ENCODE measurements at places on chromosomes 7 and 10.

DNA sequence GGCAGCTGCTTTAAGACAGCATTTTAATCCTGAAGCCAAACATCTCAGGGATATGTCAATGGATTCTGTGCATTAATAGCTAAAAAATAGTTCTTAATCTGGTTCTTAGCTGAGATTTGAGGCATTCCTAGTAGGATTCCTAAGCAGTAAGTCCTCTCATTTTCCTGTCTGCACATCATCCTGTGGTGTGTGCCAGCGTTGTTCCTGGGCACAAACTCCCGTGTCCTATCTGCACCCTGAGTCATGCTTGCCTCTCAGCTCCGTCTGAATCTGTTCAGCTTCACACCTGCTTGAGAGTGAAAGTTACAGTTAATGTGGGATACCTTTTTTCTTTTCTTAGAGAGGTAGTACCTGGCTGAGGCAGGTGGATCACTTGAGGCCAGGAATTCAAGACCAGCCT lies 19.5 kb downstream of the BAG3 start:
- DNase-seq = no peak

- DNase-seq = no peak
Measured at GRCh38 chr10:130486906-130487305, 350.7 kb downstream of the GLRX3 start.

GRCh38 chr10:77768039-77768438 lies 130.4 kb upstream of the KCNMA1 start:
- no peak for DNase-seq

GRCh38 chr7:19491371-19491770 lies 217.5 kb downstream of the POLR1F start:
- DNase-seq = no peak

- DNase-seq = no peak
Measured at GRCh38 chr10:44822966-44823365, 88.2 kb upstream of the TMEM72 start.

DNA sequence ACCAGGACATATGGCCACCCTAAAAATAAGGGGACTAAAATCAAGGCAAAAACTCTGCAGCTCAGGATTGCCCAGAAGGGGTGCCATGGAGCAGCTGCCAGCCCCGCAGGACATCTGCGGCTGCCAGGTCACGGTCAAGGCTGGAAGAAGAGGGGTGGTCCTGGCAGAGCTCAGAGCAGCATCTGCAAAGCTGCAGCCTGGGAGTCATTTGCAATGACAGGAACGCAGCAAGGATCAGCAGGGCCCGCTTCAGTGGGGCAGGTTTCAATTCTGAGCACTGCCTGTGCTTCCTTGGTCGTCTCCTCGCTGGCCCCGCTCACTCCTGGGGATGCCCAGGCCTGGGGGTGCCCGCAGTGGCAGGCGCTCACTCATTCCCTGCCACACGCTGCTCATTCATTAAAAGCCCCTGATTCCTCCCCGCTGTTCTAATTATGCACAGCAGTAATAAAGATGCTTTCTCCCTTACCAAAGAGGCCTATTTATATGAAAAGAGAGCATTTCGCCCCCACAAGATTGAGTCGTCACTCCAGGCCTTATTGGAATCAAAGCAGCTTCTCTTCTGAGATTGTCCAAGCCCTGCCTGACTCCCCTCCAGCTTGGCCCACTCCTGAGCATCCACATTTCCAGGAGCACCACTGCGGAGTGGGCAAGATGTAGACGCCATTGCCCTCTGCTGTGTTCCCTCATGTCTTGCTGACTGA lies 4.6 kb downstream of the HSPA12A start:
- DNase-seq = no peak

- DNase-seq = no peak
Measured at GRCh38 chr10:31761156-31761555, 167.5 kb downstream of the ARHGAP12 start.

- DNase-seq = no peak
Measured at GRCh38 chr10:86658751-86659150, 4.4 kb downstream of the OPN4 start.

DNA sequence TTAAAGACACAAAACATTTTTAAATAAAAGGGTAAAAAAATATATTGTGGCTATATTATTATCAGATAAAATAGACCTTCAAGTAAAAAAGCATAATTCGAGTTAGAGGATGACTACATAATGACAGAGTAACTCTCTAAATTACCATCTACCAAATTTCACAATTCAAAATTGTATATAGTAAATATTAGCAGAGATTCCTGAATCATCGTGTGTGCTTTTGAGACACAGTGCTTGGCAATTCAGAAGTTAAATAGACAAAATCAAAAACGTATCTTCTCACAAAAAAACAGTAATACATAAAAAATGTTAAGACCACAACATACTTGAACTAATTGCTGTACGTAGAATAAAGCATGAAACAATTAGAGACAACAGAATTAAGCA lies 110.4 kb downstream of the AHR start:
- no peak for DNase-seq

- DNase-seq = no peak
Measured at GRCh38 chr10:119342335-119342734, 135.0 kb downstream of the GRK5 start.

- DNase-seq = no peak
Measured at GRCh38 chr7:34357068-34357467, 300.9 kb upstream of the NPSR1 start.

DNA sequence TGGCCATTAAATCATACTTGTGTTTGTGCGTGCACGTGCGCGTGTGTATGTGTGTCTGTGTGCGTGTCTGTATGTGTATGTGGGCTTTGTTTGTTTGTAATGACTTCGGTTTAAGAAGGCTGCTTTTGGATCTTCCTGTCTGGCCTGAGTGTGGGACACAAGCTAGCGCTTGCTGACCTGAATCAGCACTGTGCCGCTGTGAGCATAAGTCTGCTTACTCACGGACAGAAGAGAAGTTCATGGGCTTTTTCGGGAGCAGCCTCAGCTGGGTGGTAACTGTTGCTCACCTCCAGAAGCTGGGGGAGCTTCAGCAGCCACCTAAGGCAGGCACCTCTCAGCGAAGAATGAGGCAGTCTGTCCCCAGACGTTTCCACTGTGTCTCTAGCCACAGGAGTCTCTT lies 56.1 kb upstream of the TRUB1 start:
- no peak for DNase-seq

DNA sequence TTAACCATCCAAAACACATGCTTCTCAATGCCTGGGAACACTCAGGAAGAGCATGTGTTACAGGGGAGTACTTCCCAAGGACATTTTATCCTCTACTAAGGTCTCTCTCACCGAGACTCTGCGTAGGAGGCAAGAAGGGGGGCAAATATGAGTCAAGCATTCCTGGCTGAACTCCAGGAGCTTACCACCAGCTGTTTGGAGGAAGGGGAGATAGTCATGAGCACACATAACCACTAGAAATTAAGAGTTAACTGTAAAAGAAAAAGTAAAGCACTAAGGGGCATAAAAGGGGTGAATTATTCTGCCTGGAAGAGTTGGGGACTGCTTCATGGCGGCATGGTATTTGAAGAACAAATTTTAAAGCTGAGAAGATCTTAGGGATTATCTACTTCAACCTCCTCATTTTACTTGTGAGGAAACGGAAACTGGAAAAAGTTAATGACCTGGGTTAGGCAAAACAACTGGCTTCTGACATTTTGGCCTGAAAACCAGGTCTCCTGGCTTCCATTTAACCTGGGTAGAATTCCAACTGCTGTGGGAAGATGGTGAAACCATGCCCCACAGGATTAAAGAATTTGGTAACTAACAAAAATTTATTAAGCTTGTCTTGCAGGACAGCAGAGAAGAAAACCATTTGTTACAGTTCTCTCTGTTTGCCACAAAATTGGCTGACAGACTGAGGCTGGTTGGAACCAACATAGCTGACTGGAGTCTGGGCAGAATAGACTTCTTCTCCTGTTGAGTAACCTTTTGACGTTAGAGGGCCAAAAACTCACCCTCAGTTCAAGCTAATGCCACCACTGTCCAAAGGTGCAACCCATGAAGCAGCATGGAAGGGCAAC lies 85.5 kb downstream of the SLC25A13 start:
- DNase-seq = peak; percentile 15

GRCh38 chr7:71220210-71220695 lies 88.3 kb downstream of the GALNT17 start:
- no peak for DNase-seq

DNA sequence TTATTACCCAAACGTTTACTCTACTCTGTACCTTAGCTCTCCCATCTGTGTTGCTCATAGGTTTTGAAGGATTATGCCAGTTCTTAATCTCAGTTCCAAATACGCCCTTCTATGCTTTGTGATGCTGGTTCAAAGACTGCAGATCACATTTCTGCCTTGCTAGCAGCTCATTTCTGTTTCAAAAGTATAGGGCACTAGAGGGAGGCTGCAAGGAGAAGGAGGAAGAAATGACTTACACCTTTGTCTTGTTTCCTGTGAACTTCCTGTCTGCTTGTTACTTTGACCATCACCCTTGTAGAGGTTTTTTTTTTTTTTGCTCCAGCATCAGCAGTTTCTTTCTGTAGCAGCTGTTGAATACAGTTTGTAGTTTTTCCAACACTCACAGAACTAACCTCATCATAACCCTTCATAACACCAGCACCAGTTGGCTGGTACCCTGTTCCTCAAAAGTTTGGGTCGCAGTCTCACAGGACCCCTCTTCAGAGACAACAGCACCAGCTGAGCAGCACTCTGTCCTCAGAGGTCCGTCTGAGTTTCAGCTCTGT lies 16.5 kb downstream of the SLK start:
- DNase-seq = no peak

DNA sequence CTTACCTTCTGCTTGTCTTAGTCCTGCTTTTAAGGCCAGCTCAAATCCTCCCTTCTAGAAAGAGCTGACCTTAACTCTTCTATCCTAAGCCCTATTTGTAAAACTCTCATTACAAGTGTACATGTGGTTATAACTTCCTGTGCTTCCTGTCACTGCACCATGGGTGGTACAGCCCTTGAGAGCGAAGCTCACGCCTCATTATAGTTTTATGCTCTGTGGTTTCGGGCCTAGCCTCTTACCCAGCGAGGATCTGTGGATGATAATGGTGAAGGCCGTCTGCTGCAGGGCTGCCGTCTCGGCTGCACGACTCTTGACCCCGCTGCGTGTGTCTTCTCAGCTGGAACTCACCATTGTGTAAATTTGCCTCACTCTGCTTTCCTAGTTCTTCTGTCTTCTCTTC lies 74.6 kb downstream of the CUL1 start:
- no peak for DNase-seq

DNA sequence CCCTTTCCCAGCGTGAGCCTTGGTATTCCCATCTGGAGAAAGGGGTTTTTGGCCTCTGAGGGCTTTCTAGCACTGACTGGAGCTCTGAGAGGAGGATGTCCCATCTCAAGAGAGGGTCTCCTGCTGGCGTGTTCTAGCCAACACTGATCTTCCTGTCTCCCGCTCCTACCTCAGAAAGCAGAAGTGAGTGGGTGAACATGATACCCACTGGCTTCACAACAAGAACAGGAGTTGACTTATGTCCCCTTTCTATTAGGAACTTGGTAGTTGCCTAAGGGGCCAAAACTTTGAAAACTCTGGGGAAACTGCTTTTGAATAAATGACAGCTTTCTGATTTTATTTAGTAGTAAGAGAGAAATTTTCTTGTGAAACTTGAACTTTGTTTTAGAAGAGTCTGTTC lies 113.1 kb upstream of the ADCY1 start:
- no peak for DNase-seq

DNA sequence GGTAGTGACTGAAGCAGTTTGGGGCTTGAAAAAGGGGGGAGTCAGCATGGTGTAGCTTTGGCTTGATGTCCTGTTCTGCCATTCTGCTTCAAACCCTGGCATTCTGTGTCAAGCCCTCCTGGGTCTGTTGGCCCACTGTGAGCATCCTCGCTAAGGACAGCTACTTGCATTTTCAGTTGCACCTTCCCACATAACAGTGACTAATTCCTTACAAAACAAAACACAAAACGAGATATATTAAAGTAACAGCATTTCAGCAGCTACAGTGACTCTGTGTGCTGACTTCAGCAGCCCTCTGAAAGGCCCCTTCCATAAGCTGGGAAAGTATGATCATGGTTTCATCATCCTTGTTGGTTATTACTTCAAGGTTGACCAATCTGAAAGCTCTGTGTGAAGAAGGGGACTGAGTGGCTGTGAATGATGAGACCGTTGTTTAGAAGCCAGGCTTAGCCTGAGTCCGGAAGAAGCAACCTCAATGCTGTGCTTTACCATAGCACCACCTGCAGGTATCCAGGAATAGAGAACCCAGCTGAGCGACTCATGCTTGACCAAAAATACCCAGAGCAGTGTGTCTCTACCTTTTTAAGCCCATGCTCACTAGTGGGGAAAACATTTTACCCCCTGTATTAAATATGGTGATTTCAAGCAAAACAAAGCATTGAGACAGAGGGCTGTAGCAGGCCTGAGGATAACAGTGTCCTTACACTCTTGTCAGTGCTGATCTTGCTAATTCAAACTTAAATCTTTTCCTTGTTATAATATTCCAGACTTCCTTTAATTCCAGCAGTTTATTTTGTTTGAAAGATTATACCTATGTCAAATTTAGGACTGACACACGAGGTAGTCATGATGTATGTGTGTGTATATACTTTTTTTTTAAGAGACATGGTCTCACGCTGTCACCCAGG lies 42.6 kb upstream of the CC2D2B start:
- peak; percentile 53 for DNase-seq

GRCh38 chr10:1957057-1957456 lies 219.7 kb upstream of the ADARB2 start:
- DNase-seq = no peak

GRCh38 chr10:59718257-59718656 lies 8.6 kb upstream of the SLC16A9 start:
- DNase-seq = no peak

GRCh38 chr10:75448166-75448565 lies 16.7 kb downstream of the LRMDA start:
- DNase-seq = no peak

Data from GM04503 (cell line).